Femur (tissue), 1 donor: ENCODE measurements at places on chromosomes 5 and 9.
A peak's percentile ranks its signal among the peaks of the same experiment; 100 is the strongest.

DNA sequence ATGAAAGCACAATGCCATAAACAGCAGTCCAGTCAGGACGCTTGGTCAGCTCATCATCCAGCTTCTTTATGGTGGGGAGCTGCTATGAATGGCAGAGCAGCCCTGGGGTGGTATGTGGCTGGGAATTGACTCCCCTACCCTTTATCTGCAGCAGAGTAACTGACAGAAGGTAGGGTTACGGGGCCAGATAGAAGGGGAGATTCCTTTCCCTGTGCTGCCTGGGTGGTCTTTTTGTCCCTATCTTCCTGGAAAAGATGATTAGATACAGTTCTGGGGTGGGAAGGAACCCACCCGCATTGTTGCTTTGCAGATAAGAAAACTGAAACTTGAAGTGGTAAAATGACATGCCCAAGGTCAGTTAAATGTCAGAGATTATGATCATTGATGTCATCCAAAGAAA lies 405.5 kb downstream of the ARHGEF28 start:
- no peak for DNase-seq

DNA sequence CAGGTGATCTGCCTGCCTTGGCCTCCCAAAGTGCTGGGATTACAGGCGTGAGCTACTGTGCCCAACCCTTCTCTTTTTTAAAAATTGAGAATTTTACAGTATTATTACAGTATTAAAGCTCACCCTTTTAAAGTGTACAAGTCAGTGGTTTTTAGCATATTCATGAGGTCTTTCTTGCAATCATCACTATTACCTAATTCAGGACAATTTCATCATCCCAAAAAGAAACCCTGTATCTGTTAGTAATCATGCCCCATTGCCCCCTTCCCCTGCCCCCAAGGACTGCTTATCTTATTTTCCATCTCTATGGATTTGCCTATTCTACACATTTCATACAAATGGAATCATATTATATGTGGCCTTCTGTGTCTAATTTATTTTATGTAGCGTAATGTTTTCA lies 22.6 kb upstream of the MEGF9 start:
- no peak for DNase-seq

DNA sequence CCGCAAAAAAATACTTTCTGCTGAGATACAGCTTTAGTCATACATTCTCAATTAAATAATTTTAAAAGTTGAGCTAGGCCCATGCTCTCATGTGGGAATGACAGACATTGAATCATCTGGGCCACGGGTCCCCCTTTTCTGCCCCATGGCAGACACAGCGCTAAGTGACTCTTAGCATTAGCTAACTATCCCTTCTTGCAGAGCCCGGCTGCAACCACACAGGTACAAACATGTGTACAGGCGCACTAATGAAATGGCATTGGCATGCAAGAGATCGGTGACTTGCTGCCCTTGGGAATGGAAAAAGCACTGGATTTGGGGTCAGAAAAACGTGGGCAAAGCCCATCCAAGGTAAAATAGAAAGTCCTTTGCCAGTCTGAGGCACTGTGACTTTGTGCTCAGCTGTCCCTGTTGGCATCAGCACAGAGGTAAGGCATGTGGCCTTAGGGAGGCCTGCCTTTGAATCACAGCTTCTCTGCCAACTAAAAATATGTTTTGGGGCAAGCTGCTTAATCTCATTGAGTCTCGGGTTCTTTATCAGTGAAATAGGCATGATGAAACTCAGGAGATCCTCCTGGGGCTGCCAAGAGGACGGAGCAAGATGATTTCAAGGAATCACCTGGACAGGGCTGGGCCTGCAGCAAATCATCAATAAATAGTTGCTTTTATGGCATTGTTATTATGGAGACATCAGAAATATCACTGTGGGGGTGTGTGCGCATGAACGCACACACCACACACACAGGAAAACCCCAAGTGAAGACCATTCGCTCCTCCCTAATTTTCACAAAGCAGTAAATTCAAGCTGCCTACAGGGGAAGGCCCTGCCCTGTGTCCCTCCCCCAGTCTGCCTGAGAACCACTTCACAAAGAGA lies 54.2 kb downstream of the WHRN start:
- no peak for DNase-seq

DNA sequence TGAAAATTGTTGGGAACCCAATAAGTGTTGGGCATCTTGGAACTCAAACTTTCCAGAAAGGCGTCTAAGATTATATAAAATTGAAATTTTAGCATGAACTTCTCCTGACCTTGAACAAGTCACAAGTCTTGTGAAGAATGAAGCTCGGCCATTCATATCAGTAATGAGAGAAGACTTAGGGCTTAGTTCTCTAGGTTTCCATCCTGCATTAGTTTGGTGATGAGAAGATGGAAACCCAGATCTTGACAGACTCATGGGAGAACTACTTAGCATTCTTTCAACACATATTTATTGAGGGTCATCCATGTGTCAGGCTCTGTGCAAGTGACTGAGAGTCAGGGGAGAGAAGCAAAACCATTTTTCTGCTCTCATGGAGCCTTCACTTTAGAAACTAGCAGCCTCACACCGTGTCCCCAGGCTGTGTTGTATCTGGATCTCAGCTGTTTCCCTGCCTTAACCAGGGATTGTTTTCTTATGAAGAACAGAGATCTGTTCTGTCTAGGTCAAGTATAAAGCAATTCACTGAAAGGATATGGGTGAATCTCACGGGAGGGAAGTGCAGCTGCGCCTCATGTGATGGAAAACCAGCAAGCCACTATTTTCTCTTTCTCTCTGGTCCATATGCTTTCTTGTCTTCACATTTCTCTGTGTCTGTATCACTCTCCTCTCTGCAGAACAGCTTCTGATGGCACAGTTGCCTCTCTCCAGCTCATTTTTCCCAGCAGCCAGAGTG lies 3.4 kb downstream of the GARNL3 start:
- no peak for DNase-seq

DNA sequence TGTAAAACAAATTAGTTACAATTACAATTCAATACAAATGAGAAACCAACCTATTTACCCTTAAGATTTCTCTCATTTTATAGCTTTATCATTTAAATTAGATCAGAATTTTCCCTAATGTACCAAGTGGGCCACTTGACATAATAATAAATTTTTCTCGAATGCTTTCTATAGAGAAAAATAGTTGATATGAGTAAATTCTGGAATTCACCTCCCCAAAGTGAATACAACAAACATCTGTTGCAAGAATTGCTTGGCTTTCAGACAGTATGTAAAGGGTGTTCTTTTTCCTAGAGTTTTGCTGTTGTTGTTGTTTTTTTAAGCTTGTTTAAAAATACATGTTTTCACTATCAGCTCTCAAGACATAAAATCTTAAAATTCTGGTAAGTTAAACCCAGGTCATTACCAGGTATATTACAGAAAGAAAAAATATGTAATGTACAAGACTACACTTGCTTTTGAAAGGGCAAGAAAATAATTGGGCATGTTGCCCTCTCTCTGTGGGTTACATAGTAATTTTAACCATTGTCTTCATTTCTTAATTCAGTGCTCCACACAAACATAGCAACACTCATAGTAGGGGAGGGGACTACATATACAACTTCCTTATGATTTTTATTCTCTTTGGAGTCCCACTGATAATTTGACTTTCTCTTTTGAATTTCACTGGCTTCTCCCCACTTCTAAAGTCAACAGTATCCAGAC lies 200.6 kb downstream of the ARL15 start:
- DNase-seq = no peak

DNA sequence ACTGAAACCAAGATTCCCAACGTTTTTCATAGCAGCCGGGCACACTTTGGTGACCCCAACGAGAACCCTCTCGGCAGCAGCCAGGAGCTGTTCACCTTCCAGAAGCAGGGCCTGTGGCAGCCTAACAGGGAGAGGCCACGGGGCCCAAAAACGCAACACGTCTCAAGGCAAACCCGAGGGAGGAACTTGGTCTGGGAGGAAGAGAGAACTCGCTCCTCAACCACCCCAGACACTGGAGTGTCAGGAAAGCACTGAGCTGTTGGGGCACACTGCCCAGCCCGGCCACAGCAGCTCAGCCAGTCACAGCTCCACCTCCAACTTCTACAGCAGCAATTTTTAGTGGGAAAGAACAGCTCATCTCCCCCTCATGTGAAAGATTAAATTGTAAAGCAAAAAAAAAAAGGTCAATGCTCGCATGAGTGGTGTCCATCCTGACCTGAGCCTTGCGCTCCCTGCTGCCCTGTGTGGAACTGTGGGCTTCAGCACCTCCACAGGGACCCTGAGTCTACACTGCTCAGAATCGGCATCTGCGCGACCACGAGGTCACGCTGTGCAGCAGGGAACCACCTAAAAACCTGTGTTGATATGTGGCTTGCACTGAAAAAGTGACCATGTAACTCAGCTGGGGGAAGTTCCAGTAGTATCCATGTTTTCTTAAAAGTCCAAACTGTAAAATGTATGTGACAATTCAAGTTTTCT lies 55.0 kb downstream of the IPPK start:
- DNase-seq = peak; percentile 83

- DNase-seq = peak; percentile 29
Observed at GRCh38 chr5:112907166-112907631, 14.8 kb downstream of the REEP5 start.

DNA sequence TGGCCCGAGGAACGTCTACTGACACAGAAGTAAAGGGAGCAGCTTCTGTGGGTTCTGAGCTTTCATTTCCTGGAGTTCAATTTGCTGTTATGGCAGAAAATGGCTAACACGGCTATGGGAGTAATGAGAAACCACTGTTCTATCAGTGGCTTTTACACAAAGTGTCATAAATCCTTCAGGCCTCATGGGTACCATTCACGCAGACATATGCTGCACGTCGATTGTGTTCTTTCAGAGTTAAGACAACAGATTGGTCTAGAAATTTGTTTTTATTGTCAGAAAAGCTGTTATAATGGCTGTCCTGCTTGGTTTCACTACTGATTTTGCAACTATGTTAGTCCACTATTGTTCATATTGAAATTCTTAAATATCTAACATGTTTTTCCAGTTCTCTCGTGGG lies 135.4 kb downstream of the ALDH1A1 start:
- DNase-seq = no peak

DNA sequence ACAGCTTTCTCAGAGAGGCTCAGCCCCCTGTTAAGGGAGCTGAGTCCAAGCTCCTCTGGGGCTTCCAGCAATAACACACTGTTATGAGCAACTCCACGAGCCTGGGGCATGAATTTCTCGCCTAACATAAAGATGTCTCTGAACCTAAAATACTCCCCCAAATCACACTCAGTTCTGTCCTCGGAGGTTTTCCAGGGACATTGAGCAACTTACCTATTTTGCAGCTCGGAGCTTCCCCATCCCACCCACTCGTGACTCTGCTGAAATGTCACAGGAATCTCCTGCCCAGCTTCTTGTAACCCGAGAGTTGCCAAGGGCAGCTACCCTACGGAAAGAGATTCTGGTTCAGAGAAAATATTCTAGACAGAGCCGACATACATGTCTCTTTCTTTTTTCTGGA lies 47.1 kb upstream of the SMIM23 start:
- no peak for DNase-seq

DNA sequence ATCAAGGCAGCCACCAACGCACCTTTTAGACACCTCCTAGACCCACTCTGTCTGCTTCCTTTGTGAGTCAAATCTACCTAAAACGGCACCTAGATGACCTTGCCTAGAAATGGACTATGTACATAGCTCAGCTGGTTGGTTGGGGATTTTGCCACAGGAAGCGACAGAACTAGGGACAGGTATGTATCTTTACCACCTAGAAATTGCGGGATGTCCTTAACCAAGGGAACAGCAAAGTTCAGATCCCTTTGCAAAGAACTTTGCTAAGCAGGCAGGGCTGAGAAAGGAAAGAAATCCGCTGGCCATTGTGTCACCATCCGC lies 2.0 kb upstream of the ENC1 start:
- no peak for DNase-seq

DNA sequence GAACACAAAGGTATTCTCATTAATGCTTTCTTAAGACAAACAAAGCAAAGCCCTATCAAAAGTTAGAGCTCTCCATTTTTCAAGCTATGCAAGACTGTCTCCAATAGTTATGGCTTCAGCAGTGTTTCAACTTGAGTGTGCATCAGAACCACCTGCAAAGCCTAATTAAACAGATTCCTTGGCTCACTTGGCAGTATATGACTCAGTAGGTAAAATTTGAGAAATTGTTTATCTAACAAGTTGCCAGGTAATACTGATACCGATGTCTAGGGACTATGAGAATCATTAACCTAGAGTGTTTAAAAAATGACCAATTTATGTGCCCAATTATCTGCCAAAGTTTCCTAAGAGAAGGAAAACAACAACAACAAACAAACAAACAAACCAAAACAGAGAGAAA lies 60.3 kb upstream of the PARP8 start:
- DNase-seq = no peak

GRCh38 chr5:113302120-113302519 lies 132.7 kb downstream of the TSSK1B start:
- DNase-seq = no peak

GRCh38 chr5:145848854-145849253 lies 13.7 kb upstream of the PRELID2 start:
- no peak for DNase-seq

GRCh38 chr9:2343756-2344155 lies 277.8 kb upstream of the VLDLR start:
- DNase-seq = no peak

GRCh38 chr9:90915693-90916092 lies 114.1 kb downstream of the SYK start:
- no peak for DNase-seq

DNA sequence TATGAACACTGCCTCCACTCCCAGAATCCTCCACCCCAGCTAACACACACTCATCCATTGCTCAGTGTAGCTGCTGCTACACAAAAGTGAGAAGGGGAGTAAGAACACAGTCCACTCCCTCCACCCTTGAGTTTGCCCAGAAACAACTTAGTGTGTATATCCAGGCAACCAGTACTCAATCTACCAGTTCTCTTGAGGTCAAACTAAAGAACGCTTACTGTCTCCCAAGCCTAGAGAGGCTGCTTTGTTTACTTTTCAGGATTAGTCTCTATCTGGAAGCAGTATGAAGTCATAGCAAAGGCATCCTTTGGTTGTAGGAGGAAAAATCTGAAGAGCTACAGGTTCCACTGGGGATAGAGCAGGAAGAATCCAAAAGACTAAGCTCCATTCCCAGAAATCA lies 296.3 kb downstream of the KCNN2 start:
- no peak for DNase-seq

- peak; percentile 48 for DNase-seq
Observed at GRCh38 chr9:72925126-72925789, 27.6 kb downstream of the ALDH1A1 start.

- DNase-seq = peak; percentile 35
Observed at GRCh38 chr5:20088361-20088760, 100.4 kb upstream of the CDH18 start.
